ENCODE measurements at places on chromosomes 11 and 22.

- DNase-seq: no peak
Observed at GRCh38 chr11:11163669-11164333, 189.2 kb downstream of the CSNK2A3 start.

GRCh38 chr11:111606986-111607385 lies 4.7 kb downstream of the SIK2 start:
- no peak for DNase-seq

DNA sequence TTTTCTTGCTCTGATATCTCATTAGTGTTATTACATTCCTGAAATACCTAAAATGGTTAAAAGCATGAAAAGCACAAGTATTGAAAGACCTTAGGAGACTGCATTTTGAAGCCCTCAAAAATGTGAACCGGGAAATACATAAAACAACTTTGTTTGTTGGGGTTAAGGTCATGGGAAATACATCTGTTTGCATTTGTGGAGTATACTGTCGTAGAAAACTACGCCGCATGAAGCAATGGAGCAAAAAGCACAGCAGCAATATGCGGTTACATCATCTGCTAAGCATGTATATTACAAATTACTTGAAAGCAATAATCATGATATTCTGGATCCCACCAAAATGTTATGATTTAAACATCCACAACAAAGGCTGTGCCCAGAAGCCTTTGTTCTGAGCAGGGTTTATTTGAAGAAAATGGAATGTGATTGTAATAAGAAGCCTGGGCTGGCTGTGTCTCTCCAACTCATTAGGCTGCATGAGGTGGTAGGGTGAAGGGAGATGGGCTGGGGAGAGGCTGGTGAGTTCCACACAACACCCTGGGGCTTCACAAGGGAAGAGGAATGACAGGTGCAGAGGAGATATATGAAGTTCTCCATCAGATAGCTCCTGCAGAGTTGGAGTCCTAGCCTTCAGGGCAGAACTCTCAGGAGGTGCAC lies 64.7 kb upstream of the LIN7C start:
- no peak for DNase-seq

DNA sequence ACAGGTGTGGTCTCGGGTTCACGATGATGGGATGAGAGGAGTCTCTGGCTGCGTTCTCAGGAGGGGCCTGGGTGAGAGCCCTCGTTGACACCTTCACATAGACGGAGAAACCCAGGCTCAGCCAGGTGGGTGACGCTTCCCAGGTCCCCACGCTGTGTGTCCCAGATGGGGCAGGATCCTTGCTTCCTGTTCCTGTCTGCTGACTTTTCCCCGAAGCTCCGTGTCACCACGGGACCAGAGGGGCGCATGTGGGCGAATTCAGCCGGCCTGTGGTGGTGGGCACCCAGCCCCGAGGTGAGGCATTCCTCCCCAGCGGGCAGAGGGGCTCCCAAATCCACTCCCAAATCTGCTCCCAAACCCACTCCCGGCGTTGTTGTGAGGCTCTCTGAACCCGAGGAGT lies 732.8 kb downstream of the BRD1 start:
- DNase-seq: no peak

- no peak for DNase-seq
Observed at GRCh38 chr11:120869516-120870011, 154.3 kb upstream of the TBCEL start.

- no peak for DNase-seq
Observed at GRCh38 chr11:46604796-46605195, 11.0 kb upstream of the AMBRA1 start.

DNA sequence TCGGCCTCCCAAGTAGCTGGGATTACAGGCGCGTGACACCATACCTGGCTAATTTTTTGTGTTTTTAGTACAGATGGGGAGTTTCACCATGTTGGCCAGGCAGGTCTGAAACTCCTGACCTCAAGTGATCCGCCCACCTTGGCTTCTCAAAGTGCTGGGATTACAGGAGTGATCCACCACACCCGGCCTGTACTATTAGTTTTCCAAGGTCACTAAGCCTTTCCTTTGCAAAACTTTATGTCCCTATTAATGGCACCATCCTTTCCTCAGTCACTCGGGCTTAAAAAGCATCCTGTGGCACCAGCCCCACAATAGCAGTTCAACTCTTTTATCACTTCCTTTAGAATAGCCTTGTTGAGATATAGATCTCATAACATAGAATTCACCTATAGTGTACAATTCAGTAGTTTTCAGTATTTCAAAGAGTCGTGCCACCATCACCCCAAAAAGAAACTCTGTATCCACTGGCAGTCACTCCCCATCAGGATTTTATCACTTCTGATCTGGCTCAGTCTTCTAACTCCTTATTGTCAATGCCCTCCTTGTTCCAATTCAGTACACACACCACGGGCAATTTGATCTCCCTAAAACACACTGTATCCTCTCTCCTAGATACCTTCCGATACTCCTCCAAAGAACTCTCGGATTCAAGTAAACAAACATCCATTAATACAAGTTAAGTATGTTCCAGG lies 921 bp upstream of the BCL2L13 start:
- DNase-seq: no peak

- no peak for DNase-seq
Observed at GRCh38 chr11:112123129-112123528, 36.5 kb downstream of the SDHD start.

DNA sequence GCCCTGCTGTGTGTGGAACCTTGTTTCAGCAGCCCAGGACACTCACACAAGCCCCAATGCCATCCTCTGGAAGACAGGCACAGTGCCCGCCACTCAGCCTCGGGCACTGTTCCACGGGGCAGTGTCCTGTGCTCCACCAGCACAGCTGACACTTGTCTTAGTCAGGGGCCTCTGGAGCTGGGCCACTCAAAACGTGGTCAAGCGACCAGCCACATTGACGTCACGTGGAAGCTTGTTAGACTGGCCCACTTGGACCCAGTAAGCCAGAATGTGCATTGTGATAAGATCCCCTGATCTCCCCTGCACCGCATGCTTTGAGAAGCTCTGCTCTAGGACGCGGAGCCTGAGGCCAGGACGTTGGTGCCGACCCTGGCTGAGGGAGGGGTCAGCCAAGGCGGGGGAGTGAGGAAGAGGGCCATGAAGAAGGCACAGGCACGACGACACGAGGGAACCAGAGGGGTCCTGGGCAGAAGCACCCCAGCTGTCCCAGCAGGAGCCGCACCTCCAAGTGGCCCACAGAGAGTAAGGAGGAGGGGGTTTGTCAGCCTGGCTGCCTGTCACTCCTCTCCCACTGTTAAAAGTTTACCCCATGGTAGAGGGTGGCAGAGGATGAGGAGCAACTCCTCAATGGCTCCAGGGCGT lies 64.6 kb downstream of the LINC01488 start:
- no peak for DNase-seq

- DNase-seq: no peak
Observed at GRCh38 chr11:78683774-78684173, 109.1 kb upstream of the NARS2 start.

DNA sequence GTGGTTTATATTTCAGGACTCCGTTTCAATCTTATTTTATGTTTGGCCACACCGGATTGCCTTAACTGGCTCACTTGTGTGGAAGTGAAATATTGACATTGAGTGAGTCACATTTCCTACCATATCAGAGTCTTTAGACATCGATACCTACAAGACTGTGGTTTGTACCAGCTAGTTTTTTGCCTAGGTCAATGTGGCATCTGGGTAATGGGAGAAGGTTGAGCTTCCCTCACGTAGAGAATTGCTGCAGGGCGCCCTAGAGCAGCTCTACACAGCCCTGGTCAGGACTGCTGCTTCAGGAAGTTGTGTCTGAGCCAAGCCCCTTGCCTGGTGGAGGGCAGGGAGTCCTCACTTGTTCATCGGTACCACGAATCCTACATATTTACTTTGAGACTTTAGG lies 1.6 kb downstream of the GRAMD1B start:
- DNase-seq: no peak

DNA sequence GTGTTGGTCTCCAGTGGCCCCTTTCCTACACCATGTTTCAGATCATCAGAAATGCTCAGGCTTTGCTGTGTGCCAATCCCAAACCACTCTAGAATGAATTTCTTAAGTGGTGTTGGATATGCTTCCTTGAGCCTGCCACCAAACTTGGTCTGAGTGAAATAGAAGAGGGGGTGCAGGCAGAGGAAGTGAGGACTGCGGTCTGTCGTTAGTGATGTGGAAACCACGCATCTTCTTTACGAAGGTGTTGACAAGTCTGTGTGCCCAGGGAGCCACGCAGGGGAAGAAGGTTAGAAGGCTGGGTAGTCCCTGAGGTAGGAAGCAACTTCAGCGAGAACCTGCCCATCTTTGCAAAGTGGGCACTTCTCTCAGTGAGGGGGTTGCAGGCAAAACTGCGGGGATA lies 187.4 kb upstream of the NAV2 start:
- DNase-seq: no peak

- DNase-seq: no peak
Observed at GRCh38 chr11:102438311-102439062, 14.1 kb downstream of the TMEM123 start.

DNA sequence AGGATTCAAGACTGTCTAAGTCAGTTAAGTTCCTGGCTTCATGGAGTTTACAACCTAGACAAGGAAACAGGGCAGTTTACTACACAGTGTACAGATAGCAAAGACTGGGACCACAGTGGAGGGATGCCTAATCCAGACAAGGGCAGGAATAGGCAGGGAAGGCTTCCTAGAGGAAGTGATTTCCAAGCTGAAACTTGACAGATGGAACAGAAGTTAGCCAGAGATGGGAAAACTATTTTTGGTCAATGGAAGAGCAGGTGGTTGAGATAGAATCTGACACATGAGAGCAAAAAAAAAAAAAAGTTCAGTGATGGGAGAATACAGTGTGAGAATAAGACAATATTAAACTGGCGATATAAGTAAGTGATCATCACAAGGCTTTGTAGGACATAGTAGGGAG lies 1.3 kb downstream of the COA4 start:
- no peak for DNase-seq
